ENCODE measurements at places on chromosomes 13 and 19. TPM values are rescaled to one million over a fixed set of nuclear protein-coding genes. Genes with fewer than 3 reads are reported as not detected.

PGLYRP2 gene
- not detected for total RNA-seq

FCGBP gene
- 0.63 TPM for total RNA-seq

DHRS12 gene
- total RNA-seq = 5.5 TPM

EFNB2 gene
- total RNA-seq = 5.7 TPM

LRCH1 gene
- 8.8 TPM for total RNA-seq

ZNF709 gene
- not detected for total RNA-seq

EFNA2 gene
- total RNA-seq = 2.2 TPM

SERP2 gene
- not detected for total RNA-seq

USHBP1 gene
- total RNA-seq = 0.02 TPM

IFNL1 gene
- 0.10 TPM for total RNA-seq

CGB1 gene
- not detected for total RNA-seq

TEAD2 gene
- total RNA-seq = 16.8 TPM

ZNF536 gene
- not detected for total RNA-seq

LPAR6 gene
- 0.43 TPM for total RNA-seq

ZNF333 gene
- total RNA-seq = 3.4 TPM

ZNF728 gene
- not detected for total RNA-seq

CEACAM8 gene
- not detected for total RNA-seq

IZUMO2 gene
- not detected for total RNA-seq

ZNF223 gene
- total RNA-seq = 5.1 TPM

HPN gene
- 0.06 TPM for total RNA-seq

FUT2 gene
- total RNA-seq = not detected

DCLK1 gene
- 0.92 TPM for total RNA-seq

ZNF28 gene
- 0.71 TPM for total RNA-seq

KRTDAP gene
- total RNA-seq = not detected

CLDND2 gene
- 3.7 TPM for total RNA-seq

MICOS13 gene
- 71.6 TPM for total RNA-seq

FCER2 gene
- not detected for total RNA-seq

PRRG2 gene
- 1.3 TPM for total RNA-seq

LGALS7B gene
- 0.44 TPM for total RNA-seq

RFXAP gene
- 0.88 TPM for total RNA-seq

PAN3 gene
- total RNA-seq = 7.1 TPM

Measured in A549 treated with Hydrocortisone at 1 μM for 4 hours (cell line).